Left cardiac atrium (tissue), 4 donors: ENCODE measurements at places on chromosomes 13 and 19.

GRCh38 chr13:51158880-51159518, 47.9 kb upstream of the C13orf42 start:
- DNase-seq = no peak

DNA sequence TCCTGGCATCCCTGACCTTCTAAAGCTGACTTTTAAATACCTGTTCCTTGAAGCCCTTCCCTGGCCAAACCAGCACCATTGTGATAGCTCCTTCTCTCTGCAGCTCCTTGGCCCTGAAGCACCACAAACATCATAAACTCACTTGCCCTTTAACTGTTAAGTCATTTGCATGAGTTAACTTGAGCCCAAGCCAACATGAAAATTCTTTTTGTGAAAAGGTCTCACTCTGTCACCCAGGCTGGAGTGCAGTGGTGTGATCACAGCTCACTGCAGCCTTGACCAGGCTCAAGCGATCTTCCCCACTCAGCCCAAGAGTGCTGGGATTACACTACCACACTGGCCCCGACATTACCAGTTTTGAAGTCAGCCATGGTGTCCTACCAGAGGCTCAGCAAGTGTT, 87.8 kb downstream of the ZIC5 start:
- no peak for DNase-seq

GRCh38 chr13:50588491-50589130, 254.9 kb downstream of the DLEU7 start:
- DNase-seq = no peak

DNA sequence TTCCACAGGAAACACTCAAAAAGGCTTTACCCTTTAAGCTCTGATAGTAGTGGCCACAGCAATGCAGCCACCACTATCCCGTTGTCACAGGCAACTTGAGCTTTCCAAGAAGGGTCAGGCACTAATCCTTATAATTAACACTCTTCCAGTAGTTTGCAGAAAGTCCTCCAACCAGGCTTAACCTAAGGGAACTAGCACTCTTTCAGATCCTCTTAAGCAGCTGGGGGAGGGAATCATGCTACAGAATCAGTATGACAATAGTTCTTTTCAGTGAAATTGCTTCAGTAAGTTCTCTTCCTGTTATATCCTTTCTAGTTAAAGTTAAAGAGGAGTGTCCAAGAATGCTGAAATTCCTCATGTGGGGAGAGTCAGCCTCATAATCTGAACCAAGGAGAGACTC, 82.2 kb downstream of the TNFSF11 start:
- DNase-seq = no peak

DNA sequence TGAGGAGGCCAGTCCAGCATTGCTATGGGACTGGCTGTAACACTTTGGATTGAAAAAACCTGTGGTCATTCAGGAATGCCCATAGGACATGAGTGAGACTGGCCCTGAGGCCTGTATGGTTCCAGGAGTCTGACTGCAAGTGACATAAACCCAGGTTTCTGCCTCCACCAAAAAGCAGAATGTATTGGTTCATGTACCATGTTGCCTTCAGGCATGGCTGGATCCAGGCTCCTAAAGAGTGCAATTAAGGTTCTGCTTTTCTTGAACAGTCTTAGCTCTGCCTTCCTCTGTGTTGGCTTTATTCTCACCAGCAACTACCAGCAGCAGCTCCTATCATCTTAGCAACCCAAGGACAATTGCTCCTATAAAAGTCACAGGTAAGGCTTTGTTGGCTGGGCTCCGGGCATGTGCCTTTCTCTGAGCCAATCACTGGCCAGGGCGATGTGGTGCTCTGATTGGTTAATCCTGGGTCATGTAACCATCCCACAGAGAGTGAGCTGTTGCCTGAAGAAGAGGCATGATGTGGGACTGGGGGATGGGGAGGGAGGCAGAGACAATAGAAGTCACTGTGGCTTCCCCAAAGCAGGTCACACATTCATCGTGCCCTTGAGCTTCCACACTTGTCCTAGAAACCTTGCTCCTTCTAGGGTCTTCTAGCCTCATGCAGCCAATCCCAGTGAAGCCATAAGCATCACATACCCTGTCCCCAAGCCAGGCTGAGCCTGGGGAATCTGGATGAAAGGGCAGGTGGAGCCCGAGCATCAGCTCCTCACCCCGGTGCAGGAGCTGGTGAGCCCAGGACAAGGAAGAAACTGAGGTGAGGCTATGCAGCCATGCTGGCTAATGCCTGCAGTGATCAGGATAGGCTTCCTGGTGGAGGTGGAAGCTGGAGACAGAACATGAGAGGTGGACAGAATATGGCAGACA, 123.9 kb downstream of the URI1 start:
- DNase-seq = no peak

DNA sequence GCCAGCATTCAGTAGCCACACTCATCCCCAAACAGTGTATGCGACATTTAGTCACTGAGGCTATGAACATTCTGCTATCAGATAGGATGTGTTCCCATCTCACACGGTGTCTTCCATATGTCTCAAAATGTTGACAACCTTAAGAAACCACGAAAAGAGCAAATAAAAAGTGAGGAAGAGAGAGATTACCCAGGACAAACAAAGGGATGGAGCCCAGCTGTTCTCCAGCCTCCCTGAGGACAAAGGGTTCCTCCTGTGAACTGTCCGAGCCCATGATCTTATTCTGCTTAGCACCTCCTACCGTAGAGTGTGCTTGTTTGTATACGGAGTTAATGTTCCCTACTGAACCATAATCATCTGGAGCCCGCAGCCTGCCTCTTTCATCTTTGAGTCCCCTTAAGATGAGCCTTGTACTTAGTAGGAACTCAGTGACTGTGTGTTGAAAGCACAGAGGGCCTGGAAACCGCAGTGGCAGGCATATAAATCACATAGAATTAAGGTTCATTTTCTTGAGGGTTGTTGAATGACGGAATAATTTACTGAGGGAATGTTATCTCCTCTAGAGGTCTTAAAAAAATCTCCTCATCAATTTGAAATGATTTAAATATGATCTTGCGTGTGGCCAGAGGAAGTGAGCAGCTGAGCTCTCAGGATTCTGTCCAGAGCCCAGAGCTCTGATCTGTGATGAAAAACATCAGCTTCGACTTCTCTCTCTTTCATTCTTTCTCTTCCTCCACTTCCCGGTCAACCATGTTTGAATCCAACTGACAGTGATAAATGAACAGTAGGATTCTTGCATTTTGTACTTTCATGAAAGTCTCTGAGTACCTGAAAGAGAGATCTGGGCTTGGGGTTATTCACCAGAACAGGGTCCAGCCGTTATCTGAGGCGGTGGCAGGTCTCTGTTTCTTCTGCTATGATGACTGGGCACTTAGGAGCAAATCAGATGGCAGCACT, 200.5 kb downstream of the KLF5 start:
- DNase-seq = no peak

GRCh38 chr19:664913-665443, 2.0 kb upstream of the RNF126 start:
- peak; percentile 86 for DNase-seq

GRCh38 chr13:74767050-74767449, 632.8 kb upstream of the KLF12 start:
- DNase-seq = no peak

DNA sequence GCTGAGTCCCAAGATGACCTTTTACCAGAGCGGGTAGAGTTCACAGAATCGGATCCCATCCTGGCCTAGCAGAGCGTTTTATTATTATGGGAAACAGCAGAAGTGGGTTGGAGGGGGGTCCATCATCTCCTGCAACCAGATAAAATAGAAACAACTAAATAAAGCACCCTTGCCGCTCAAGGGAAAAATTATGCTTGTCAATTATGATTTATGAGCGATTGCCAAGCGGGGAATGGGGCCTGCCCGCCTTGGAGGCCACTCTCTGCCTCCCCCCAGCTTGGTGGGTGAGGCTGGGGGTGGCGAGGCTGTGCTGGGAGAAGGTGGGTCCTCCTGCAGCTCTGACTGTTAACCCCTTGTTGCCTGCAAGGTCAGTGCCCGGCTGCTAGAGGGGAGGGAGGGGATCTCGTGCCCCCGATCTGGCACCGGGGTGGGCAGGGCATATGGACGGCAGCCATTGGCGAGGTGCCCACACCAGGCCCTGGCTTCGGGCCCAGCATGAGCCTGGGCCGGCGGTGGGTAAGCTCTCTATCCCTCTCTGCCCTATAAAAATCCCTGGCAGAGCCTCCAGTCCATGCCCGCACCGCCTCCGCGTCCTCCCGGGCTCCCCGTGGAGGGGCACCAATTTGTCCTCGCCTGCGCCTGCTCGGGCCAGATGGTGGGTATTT, 129.1 kb downstream of the URI1 start:
- no peak for DNase-seq

- DNase-seq = peak; percentile 91
These were observed 1.4 kb upstream of the CCDC97 start for GRCh38 chr19:41308450-41309179.

DNA sequence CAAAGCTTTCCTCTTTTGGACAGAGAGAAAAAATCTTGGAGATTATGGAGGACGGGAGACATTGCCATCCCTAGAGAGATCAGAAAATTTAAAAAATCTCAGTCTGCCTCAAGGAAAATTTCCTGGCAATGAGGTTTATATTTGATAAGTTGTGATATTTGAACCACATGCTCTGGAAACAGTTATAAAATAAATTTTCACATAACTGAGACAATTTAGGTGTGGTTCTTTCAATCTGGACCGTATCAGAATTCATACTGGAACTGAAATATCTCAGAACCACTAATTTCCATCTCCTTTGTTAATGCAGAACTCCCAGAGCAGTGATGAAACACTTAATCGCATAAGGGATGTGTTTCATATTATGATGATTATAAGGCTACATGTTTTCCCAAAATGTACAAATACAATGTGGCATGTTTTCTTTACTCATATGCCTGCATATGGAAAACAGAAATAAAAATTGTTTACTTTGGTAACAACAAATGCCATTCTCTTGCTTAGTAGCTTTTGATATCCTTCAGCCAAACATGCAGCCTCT, 13.7 kb downstream of the UBE2L5 start:
- no peak for DNase-seq

DNA sequence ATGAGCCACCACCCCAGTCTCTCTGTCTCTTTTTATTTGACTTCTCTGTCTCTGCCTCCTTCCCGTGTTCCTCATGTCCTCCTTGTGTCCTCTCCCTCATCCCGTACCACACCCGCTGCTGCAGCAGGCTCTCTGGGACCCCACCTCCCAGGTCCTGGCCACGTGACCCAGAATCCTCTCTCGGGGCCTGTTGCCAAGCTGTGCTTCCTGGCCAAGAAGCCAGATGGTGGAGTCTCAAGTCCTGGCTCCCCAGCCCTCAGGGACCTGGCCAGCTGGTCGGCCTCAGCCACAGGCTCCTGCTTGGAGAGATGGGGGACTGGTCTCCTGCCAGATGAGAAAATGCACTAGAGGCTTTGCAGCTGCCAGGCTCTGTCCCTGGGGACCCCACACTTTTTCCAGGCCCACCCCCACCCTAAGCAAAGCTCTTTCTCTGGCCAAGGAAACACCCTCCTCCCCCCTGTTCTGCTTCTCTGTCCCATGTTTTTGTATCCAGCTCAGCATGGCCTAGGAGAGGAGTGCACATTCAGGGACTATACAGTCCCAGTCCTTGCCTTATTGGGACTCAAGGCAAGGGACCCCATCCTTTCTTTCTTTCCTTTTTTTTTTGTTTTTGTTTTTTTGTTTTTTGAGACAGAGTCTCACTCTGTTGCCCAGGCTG, 34.3 kb upstream of the SHKBP1 start:
- peak; percentile 59 for DNase-seq

GRCh38 chr19:32287811-32288227, 57.6 kb upstream of the ZNF507 start:
- DNase-seq = peak; percentile 80

DNA sequence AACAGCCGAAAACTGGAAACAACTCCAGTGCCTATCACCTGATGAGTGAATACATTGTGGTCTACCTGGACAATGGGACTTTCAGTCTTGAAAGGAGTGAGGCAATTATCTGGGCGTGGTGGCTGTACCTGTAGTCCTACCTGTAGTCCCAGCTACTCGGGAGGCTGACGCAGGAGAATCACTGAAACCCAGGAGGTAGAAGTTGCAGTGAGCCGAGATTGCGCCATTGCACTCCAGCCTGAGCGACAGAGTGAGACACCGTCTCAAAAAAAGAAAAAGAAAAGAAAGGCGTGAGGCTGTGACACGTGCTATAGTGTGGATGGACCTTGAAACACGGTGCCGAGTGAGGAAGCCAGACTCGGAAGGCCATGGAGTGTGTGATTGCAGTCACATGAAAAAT, 4.1 kb upstream of the NTN5 start:
- no peak for DNase-seq

GRCh38 chr19:57537953-57538547, 10.9 kb downstream of the ZNF549 start:
- DNase-seq = no peak

DNA sequence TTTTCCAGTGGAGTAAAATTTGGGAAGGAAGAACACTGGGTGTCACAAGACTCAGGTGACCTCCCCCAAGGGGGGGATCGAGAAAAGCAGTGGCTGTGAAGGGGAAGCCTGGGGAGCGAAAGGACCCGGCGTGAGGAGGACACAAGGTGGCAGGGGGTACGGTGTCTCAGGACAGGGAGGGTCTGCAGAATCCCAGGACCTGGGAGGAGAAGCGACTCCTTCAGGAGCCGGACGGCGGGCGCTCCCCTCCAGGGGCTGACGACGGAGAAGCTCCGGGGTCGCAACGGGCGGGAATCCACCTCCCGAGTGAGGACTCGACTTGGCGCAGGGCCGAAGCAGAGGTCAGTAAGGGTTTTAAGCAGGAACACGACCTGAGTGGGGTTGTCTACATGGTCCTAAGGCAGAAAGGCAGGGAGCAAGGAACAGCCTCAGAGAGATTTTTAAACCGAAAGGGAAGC, 529 bp downstream of the ZNF836 start:
- no peak for DNase-seq

DNA sequence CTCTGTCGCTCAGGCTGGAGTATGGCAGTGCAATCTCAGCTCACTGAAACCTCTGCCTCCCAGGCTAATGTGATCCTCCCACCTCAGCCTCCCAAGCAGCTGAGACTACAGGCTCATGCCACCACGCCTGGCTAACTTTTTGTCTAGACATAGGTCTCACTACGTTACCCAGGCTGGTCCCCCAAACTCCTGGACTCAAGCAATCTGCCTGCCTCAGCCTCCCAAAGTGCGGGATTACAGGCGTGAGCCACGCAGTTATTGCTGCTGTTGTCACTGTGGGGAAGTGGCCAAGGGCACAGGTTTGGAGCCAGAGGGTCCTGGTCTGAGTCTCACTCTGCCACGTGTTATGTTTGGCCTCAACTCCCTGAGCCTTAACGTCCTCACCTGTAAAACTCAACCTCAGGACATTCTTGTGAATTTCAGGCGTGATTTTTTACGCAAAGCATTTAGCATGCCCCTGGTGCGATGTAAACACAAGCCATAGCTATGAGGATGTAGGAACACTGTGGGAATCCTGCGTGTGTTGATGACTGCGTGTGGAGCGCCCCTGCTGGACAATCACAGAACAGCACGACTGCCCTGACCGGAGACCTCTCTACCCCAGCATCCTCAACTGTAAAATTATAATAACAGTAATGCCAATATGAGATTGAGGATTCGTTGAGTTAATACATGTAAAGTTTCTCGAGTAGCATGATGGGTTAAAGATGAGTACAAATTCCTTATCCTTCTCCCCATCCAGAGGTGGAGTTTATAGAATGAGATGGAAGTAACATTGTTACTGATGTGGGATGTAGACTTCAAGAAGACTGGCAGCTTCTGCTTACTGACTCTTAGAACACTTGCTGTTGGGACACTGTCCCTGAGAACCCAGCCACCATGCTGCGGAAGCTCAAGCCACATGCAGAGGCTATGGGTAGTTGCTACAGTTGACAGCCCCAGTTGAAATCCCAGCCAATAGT, 41.8 kb upstream of the PNMA8B start:
- peak; percentile 59 for DNase-seq
